PC-3 (cell line): ENCODE measurements at places on chromosomes 7 and 10. TPM values are rescaled to one million over a fixed set of nuclear protein-coding genes. Genes with fewer than 3 reads are reported as not detected.

DNA sequence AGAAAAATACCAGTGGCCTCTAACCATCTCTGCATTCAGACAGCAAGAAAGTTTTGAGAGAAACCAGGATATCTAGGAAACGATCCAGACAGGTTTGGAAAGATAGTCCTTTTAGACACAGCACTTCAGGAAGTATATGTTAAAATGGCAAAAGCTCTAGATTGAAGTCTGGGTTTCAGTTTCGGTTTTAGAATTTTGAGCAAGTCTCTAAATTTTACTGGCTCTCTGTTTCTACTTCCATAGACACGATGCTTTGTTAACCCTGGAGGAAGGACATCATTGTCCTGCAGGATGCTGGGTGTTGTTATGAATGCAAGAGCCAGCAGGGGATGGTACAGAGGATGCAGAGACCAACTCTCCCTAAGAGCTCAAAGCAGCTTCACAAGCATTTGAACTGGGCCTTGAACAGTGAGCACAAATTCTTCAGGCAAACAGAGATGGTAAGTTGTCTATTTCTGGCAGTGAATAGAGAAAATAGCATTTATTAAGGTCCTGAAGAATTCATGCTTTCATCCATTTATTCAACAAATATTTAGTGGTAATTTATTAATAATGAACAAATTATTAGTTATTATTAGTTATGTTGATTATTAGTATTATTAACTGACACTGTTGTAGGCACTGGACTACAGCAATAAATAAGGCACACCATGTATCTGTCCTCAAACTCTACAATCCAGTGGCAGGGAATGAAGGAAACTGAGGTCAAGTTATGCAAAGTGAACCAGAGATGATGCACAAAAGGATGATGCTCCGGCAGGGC lies 152.7 kb upstream of the NRP1 start:
- H3K27me3 ChIP-seq = no peaks in the 10 kb centered on the region
- H3K4me1 ChIP-seq = no peaks in the 10 kb centered on the region
- peak; percentile 42 for DNase-seq
- H3K36me3 ChIP-seq = no peaks in the 10 kb centered on the region
- H3K27ac ChIP-seq = no peak overlapping the region
- H3K4me3 ChIP-seq = no peak overlapping the region

NPSR1 gene
- not detected in 2 replicates for total RNA-seq

GRCh38 chr10:5942001-5942400 lies 35.3 kb downstream of the IL15RA start:
- H3K4me3 ChIP-seq = no peak overlapping the region
- no peak overlapping the region for H3K27ac ChIP-seq
- no peaks in the 10 kb centered on the region for H3K27me3 ChIP-seq
- no peaks in the 10 kb centered on the region for H3K36me3 ChIP-seq
- DNase-seq = no peak
- H3K4me1 ChIP-seq = peaks cover 27% of the 10 kb centered on the region

DNA sequence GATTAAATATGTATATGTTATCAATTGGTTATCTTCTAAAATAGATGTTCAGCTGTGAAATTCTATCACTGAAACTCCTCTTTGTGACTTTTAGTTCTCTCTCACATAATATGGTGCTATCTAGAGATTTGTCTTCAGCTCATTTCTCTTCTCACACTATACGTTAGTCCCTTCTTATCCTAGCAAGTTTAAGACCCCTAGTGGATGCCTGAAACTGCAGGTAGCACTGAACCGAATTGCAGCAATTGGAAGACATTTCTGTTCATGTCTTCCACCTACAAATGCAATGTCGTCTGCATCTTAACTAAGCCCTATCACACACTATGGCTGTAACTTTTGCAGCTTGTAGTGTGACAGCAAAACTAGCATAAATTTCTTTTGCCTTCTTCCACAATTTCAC lies 442.7 kb upstream of the POM121L12 start:
- DNase-seq = no peak
- H3K4me3 ChIP-seq = no peak overlapping the region
- no peak overlapping the region for H3K27ac ChIP-seq
- H3K36me3 ChIP-seq = no peaks in the 10 kb centered on the region

MMRN2 gene
- total RNA-seq = 1.9 and 6.7 TPM in 2 replicates

GRCh38 chr7:24912874-24913514 lies 67.0 kb downstream of the OSBPL3 start:
- H3K36me3 ChIP-seq = no peaks in the 10 kb centered on the region
- no peak for DNase-seq
- no peaks in the 10 kb centered on the region for H3K27me3 ChIP-seq
- H3K27ac ChIP-seq = no peak overlapping the region
- peaks cover 14% of the 10 kb centered on the region for H3K4me1 ChIP-seq

- peak; percentile 81 for DNase-seq
- H3K36me3 ChIP-seq = no peaks in the 10 kb centered on the region
- H3K4me1 ChIP-seq = 0 out of 2 replicates have a peak, but pooled peaks cover 7% of the 10 kb centered on the region
Measured at GRCh38 chr10:100046021-100046486, 35.6 kb downstream of the CPN1 start.

DNA sequence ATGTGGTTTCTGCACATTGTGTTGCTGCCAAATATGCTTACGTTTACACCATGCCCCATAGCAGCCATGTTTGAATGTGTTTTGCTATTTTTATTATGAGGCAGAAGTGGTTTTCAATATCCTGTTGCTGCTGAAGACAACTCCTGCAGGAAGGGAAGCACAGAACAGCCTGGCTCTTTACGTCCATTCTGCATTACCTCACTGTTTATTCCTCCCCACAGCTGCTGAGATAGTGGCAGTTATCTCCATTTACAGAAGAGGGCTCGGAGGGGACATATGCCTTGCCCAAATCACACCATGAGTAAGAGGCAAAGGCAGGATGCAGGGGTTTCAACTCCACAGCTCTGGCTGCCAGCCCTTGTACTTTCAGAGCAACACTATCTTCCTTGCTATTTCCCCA lies 35.3 kb downstream of the PLPP4 start:
- no peak overlapping the region for H3K27ac ChIP-seq
- H3K27me3 ChIP-seq = no peaks in the 10 kb centered on the region
- no peaks in the 10 kb centered on the region for H3K4me1 ChIP-seq
- no peak overlapping the region for H3K4me3 ChIP-seq
- DNase-seq = no peak

- H3K36me3 ChIP-seq = no peaks in the 10 kb centered on the region
- DNase-seq = no peak
- H3K27ac ChIP-seq = no peak overlapping the region
- no peak overlapping the region for H3K4me3 ChIP-seq
Measured at GRCh38 chr7:154469652-154470051, 417.5 kb downstream of the DPP6 start.

- no peaks in the 10 kb centered on the region for H3K36me3 ChIP-seq
- no peak overlapping the region for H3K27ac ChIP-seq
- H3K4me3 ChIP-seq = no peak overlapping the region
Measured at GRCh38 chr7:96598421-96598820, 111.2 kb downstream of the SEM1 start.

- DNase-seq = peak; percentile 95
- H3K27ac ChIP-seq = peak within 1 kb of the TSS; percentile 98
- peaks cover 71% of the 10 kb centered on the region for H3K4me1 ChIP-seq
- H3K36me3 ChIP-seq = peaks cover 7% of the 10 kb centered on the region; the same call in 1 of the 2 replicates
Measured at GRCh38 chr7:20217193-20217948, at the start of gene MACC1. MACC1 (minus strand) TSS chr7:20217384; CDS start chr7:20161862, 55,522 bp downstream.

DNA sequence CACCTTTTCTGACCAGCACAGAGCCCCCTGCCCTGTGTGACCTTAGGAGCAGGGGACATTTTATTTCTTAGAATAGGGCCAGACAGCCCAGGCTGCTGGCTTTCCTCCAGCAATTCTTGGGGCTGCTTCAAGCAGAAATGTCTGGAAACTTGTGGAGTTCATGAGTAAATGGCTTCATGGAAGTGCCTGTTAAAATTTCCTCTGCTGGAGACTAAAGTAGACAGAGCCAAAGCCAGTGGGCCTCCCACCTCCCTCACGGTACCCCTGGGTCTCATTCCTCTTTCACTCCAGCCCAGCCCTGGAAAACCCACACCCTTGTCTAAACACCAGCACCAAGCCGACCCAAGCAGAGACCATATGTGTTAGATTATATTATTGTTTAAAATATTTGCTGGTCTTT lies 505.5 kb upstream of the ZMIZ1 start:
- H3K36me3 ChIP-seq = no peaks in the 10 kb centered on the region
- H3K4me1 ChIP-seq = 0 out of 2 replicates have a peak, but pooled peaks cover 4% of the 10 kb centered on the region
- H3K4me3 ChIP-seq = no peak overlapping the region
- H3K27ac ChIP-seq = no peak overlapping the region
- DNase-seq = no peak

DNA sequence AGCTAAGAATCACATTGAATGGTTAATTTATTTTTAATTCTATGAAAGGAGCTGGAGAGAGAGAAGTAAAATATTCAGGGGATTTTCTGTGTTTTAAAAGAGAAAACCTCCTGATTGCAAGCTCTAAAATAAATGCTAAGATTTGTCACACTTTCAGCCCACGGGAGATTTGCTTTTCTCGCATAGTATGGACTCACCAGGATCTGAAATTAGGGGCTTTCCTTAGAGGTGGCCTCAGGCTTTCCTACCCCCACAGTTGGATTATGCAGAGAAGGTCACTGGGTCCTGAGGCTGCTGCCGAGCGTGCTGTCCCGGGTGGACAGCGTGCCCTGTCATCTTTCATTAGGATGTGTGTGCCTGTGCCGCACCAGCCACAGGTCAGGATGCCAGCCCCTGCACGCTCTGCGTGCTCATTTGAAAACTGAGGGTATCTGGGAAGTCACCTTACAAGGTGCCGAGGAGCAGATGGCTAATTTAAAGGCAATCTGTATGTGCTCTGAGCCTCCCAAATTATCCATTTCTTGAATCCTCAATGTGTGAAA lies 258.8 kb downstream of the CELF2 start:
- H3K36me3 ChIP-seq = no peaks in the 10 kb centered on the region
- no peak overlapping the region for H3K27ac ChIP-seq
- H3K27me3 ChIP-seq = peaks cover 70% of the 10 kb centered on the region
- H3K4me3 ChIP-seq = no peak overlapping the region
- no peaks in the 10 kb centered on the region for H3K4me1 ChIP-seq

- no peaks in the 10 kb centered on the region for H3K4me1 ChIP-seq
- DNase-seq = no peak
- no peak overlapping the region for H3K4me3 ChIP-seq
- H3K36me3 ChIP-seq = no peaks in the 10 kb centered on the region
- no peak overlapping the region for H3K27ac ChIP-seq
Measured at GRCh38 chr7:11847336-11847735, 15.3 kb upstream of the THSD7A start.

GRCh38 chr10:97235353-97235752 lies 49.6 kb upstream of the SLIT1 start:
- peaks cover 3% of the 10 kb centered on the region for H3K4me1 ChIP-seq
- no peaks in the 10 kb centered on the region for H3K27me3 ChIP-seq
- H3K27ac ChIP-seq = no peak overlapping the region
- H3K36me3 ChIP-seq = no peaks in the 10 kb centered on the region
- no peak for DNase-seq
- H3K4me3 ChIP-seq = no peak overlapping the region

HHEX gene
- 2.2 and 3.2 TPM in 2 replicates for total RNA-seq

GRCh38 chr10:117364110-117364960 lies 10.9 kb downstream of the PDZD8 start:
- no peak overlapping the region for H3K4me3 ChIP-seq
- H3K27ac ChIP-seq = peak overlapping the region; percentile 85
- no peaks in the 10 kb centered on the region for H3K36me3 ChIP-seq
- no peaks in the 10 kb centered on the region for H3K27me3 ChIP-seq
- no peak for DNase-seq

NKX2-3 gene
- total RNA-seq = 0.07 TPM in 1 of 2 replicates, not detected in the other

DNA sequence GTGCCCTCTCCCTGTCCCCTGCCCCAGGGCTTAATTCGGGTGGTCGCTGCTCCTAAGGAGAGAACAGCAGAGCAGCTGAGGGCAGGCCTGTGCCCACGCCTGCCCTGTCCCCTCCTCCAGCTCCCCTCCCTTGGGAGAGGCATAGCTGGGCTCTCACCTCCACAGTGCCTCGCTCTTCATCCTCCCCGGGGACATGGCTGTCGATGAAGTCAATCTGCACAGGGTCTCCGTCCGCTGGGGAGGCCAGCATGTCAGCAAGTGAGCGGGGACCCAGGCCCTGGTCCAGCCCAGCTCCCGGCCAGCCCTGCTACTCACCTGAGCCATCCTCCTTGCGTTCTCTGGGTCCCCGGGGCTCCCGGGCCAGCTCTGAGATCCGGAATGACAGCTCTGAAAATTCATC lies 3.8 kb upstream of the SAP25 start:
- H3K4me1 ChIP-seq = no peaks in the 10 kb centered on the region
- no peaks in the 10 kb centered on the region for H3K27me3 ChIP-seq
- peaks cover 14% of the 10 kb centered on the region; the same call in 1 of the 2 replicates for H3K36me3 ChIP-seq

GRCh38 chr10:119502209-119502608 lies 40.3 kb downstream of the RGS10 start:
- no peaks in the 10 kb centered on the region for H3K4me1 ChIP-seq
- no peak overlapping the region for H3K27ac ChIP-seq
- no peaks in the 10 kb centered on the region; the same call in 1 of the 2 replicates for H3K36me3 ChIP-seq
- H3K4me3 ChIP-seq = no peak overlapping the region
- H3K27me3 ChIP-seq = no peaks in the 10 kb centered on the region

CACNB2 gene
- 0.07 TPM in 1 of 2 replicates, not detected in the other for total RNA-seq

DNA sequence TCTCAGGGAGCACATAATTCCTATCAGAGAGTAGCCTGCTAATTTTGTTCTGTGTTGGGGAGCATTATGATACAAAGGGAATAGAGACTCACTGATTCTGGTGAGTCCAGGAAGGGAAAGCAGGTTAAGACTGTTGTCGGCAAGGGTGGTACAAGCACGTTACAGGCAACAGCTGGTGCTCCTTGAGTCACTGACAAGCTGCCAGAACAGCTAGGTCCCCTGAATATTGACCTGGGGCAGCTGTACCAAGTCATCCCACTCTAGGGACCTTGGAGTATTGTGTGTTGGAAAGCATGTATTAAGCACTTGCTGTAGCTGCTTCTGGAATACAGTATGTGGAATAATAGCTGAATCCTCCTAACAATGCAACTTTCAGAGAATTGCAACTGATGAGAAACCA lies 37.0 kb upstream of the GLCCI1 start:
- H3K27ac ChIP-seq = no peak overlapping the region
- no peak for DNase-seq
- no peaks in the 10 kb centered on the region for H3K36me3 ChIP-seq
- H3K27me3 ChIP-seq = no peaks in the 10 kb centered on the region
- H3K4me1 ChIP-seq = no peaks in the 10 kb centered on the region

- H3K27ac ChIP-seq = no peak overlapping the region
Measured at GRCh38 chr10:87763086-87763861, 54.8 kb downstream of the ATAD1 start.

- H3K36me3 ChIP-seq = no peaks in the 10 kb centered on the region
- no peaks in the 10 kb centered on the region for H3K27me3 ChIP-seq
- peaks cover 25% of the 10 kb centered on the region for H3K4me1 ChIP-seq
- H3K27ac ChIP-seq = peak overlapping the region; percentile 83
- DNase-seq = peak; percentile 52
Measured at GRCh38 chr7:150368884-150369747, 494 bp downstream of the REPIN1 start.

UPK3BL2 gene
- 22.5 and 25.7 TPM in 2 replicates for total RNA-seq

GRCh38 chr7:91582799-91583477 lies 297.6 kb downstream of the MTERF1 start:
- H3K4me1 ChIP-seq = no peaks in the 10 kb centered on the region
- H3K27ac ChIP-seq = no peak overlapping the region
- H3K4me3 ChIP-seq = no peak overlapping the region
- H3K27me3 ChIP-seq = no peaks in the 10 kb centered on the region
- H3K36me3 ChIP-seq = no peaks in the 10 kb centered on the region

- H3K4me3 ChIP-seq = no peak overlapping the region
- no peaks in the 10 kb centered on the region for H3K27me3 ChIP-seq
- no peak overlapping the region for H3K27ac ChIP-seq
- no peaks in the 10 kb centered on the region for H3K36me3 ChIP-seq
- DNase-seq = no peak
- H3K4me1 ChIP-seq = no peaks in the 10 kb centered on the region
Measured at GRCh38 chr7:97342512-97342911, 225.0 kb downstream of the SDHAF3 start.
